Naive thymus-derived CD8-positive, alpha-beta T cell (primary cell): ENCODE measurements at places on chromosomes 1 and 21.

GRCh38 chr1:67190410-67190809, 24.2 kb downstream of the IL23R start:
- no peak for DNase-seq

GRCh38 chr1:184419350-184420161, 32.7 kb downstream of the C1orf21 start:
- no peak for DNase-seq

GRCh38 chr1:56360021-56360420, 219.3 kb downstream of the PLPP3 start:
- DNase-seq, result no peak

GRCh38 chr1:234613128-234613875, 3.3 kb upstream of the IRF2BP2 start:
- DNase-seq, result peak; percentile 38

- DNase-seq, result no peak
These were observed 16.4 kb downstream of the FOXJ3 start for GRCh38 chr1:42318601-42319000.

DNA sequence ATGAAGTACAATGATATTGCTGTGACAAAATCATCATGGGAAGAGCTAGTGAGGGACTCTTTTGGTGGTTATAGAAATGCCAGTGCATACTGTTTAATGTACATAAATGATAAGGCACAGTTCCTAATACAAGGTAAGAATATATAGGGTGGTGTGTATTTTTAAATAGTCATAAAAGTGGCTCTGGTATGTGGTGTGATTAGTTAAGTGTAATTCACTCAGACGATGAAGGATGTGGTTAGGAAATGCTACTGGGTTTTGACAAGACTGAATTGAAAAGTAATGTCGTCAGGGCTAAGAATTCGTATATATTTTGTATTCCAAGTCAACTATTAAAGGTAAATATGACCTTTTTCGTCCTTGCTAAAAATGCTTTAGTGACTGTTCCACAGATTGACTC, 101.7 kb downstream of the USP25 start:
- DNase-seq, result no peak

GRCh38 chr1:53482441-53483153, 23.4 kb downstream of the DMRTB1 start:
- no peak for DNase-seq

DNA sequence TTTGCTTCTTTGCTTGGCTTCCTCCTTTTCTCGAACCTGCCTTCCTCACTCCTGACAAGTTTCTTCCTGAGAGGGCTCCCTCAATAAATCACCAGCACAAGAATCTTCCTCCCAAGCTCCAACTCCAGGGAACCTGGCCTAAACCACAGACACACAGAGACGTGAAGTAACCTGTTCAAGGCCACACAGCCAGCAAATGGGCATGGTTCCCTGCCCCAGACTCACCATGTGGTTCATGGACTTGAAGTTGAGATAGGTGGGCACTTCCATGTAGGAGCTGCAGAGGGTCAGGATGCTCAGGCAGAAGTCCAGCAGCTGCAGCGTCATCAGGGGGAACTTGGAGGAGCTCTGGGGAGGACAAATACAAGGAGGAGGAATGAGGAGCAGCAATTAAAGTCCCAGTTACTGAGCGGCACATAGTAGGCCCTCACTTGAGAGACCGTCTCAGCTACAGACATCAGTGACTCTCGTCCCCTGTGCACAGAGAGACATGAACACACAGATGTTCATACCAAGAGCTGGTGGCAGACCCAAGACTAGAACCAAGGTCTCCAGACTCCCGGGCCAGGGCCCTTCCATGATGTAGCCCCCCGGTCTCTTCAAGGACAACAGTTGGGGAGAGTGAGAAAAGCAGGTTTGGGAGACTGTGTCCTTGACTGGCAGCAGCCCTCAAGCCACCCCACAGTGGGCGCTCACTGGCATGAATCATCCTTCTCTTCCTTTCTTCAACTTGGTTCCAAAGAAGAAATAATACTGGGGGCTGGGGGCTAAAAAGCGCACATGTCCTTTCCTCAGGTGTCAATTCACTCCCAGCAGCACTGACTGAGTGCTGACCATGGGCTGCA, 15.6 kb upstream of the MATN1 start:
- DNase-seq, result no peak

GRCh38 chr1:245748646-245749045, 593.9 kb downstream of the KIF26B start:
- no peak for DNase-seq

DNA sequence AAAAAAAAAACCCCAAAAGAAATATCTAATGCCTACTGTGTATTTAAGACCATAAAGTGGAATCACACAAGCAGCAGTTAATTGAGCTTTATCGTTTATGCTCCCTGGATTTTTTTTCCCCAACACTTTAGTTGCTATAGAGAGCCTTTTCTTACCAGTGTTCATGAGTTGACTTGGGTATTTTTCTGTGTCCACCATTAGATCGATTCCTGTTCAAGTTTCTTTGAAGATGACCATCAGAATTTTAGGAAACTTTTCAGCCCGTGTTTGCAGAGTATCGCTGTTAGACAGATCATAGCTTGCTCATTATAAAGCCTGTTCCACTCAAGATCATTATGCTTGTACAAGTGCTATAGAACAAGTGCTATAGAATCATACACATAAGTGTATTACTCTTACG, 1.5 kb downstream of the RALGPS2 start:
- no peak for DNase-seq

DNA sequence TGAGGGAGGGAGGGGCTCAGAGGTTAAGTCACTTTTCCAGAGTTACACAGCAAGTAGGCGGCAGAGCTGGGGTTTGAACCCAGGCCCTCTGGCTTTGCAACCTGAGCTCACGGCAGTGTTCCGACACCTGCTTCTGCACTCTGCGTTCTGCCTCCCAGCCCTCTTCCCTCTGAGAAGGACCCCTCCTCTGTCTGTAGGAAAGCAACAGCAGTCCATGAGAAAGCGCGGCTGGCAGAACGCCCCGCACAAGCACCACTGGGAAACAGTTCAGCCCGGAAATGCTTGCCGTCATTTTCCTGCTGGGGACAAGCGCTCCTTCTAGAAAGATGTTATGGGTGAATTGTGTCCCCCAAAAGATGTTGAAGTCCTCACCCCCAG, 241.1 kb downstream of the NPHP4 start:
- no peak for DNase-seq

- DNase-seq, result no peak
These were observed 23.7 kb downstream of the UCK2 start for GRCh38 chr1:165851034-165851658.

GRCh38 chr1:150080784-150081183, 13.2 kb downstream of the VPS45 start:
- DNase-seq, result no peak

GRCh38 chr1:228794173-228794572, 58.9 kb downstream of the RHOU start:
- no peak for DNase-seq

- DNase-seq, result no peak
These were observed 45.9 kb downstream of the FAAP20 start for GRCh38 chr1:2148691-2149090.

GRCh38 chr1:26530410-26530894, 891 bp downstream of the RPS6KA1 start:
- DNase-seq, result no peak

DNA sequence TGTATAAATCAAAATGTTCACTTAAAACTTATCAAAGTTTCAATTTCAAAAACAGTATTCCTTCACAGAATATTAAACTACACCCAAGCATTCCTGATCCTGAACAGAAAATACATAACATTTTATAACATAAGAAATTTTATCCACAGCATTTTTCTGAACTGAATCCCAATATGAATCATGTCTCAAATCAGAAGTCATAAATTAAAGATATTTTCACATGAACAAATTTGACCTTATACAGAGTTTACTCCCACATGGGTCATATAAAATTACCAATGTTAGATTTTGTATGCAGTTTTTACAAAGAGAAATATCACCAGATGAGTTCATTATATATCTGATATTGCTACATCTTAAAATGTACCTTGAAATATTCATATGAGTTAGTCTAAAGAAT, 48.6 kb upstream of the ASPM start:
- no peak for DNase-seq

DNA sequence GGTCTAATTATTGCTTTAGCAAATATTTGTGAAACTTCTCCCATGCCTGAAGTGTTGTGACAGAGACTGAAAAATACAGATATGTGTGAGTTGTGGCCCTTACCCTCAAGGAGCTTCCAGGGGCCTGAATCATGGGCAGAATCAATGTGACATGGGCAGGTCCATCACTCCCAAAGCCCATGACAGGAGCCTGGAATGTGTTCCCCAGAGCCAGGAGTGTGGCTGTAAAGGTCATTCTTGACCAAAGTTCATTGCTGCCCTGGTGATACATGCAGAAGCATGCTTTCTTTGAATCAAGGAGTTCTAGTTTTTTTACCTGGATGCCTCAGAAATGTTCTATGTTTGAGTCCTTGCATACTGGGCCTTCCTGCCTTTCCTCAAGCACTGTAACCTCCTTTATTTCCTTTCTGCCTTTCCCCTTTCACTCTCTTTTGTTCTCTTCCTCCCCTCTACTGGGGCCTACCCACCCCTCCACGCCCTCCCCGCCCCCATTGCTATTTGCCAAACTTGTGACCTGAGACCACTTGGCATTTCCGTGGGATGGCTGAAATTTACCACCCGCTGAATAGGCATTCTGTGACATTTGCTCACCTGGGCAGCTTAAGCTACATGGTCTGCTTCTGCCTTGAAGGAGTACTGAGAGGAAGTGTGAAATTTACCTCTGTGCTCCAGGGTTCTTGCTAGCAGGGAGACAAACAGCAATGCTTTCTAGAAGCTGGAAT, 19.7 kb downstream of the PBX1 start:
- no peak for DNase-seq

DNA sequence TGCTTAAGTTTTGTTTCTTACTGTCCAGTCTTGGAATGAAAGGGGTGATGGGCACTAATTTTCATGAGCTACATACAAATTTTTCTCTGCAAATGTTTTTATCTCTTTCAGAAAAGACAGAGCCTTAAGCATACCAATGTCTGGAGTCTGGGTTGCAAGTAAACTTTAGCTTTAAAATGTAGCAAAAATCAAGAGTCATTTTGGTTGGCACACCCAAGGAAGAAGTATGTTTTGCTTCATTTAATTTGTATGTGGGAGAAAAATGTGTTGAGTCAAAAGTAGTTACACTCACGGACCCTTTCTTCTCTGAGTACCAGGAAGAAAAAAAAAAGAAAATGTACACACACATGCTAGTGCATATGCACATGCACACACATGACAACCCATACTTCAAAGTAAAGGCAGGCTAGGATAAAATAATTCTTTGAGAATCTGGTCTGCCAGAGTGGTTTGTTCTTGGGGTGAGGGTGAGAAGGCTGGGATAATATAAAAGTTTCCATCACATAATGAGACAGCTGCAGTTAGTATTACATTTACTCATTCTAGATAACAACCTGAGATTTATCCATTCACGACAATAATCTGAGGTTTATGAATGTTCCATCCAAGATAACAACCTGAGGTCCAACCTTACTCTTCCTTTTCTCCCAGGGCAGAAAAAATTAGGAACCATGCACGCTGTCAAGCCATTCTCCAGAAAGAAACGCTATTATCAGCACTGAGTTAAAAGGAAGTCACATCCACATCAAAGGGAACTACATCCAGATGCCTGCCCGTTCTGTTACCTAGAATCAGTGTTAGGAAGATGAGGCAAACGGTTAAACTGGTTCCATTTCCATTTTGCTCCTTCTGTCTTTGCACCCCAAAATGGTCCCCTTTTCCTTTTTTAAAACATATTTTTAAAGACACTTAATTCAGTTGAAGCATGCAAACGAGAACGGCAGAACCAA, 9.3 kb downstream of the DPYD start:
- DNase-seq, result no peak

- peak; percentile 57 for DNase-seq
These were observed 54.3 kb downstream of the ADARB1 start for GRCh38 chr21:45128613-45129188.

GRCh38 chr1:48215222-48215621, 7.3 kb upstream of the SLC5A9 start:
- no peak for DNase-seq

GRCh38 chr1:39282537-39283216, 78.2 kb downstream of the MACF1 start:
- no peak for DNase-seq

- no peak for DNase-seq
These were observed 102.5 kb upstream of the COA6 start for GRCh38 chr1:234270581-234271242.

DNA sequence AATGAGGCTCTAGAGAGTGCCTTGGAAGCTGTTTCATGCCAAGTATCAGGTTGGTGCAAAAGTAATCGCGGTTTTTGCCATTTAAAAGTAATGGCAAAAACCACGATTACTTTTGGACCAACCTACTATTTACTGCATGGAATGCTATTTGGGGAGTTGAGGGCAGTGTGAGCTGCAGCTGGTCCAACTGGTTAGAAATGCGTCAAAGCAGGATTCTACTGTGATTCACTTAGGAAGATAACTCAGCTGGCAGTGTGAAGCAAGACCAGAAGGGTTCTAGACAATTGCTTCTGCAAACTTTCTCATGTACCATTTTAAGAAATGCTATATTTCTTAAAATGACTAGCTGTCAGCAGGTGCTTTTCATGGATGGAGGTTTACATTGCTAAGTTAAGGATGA, 21.2 kb upstream of the PLA2G2C start:
- no peak for DNase-seq

- no peak for DNase-seq
These were observed 171.8 kb downstream of the ST6GALNAC5 start for GRCh38 chr1:77039111-77039510.

GRCh38 chr1:42013881-42014470, 95.3 kb upstream of the HIVEP3 start:
- DNase-seq, result no peak

GRCh38 chr1:187725216-187725615, 896.5 kb downstream of the PLA2G4A start:
- DNase-seq, result no peak

GRCh38 chr1:176055398-176055797, 151.7 kb downstream of the COP1 start:
- no peak for DNase-seq

DNA sequence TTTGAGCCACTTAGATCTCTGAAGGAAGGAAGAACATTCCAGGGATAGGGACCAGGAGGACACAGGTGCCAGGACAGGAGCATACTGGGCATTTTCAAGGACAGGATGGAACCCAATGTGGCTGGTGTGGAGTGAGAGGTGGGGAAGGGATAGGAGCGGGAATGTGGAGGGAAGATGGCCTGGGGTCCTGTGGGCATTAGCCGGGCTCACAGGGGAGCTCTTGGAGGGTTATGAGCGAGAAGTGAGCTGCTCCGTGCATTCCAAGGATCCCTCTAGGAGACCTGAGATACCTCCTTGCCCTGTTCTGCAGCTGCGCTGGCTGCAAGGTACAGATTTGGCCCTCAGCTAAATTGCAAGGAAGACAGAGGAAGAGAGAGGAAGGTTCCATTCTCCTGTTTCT, 87.5 kb downstream of the IER5 start:
- no peak for DNase-seq
